ENCODE measurements at places on chromosomes 7 and 10.
A peak's percentile ranks its signal among the peaks of the same experiment; 100 is the strongest.

GRCh38 chr10:4316161-4316810, 509.7 kb upstream of the AKR1E2 start:
- no peak for DNase-seq

GRCh38 chr7:15862781-15863165, 176.3 kb upstream of the MEOX2 start:
- DNase-seq = no peak

DNA sequence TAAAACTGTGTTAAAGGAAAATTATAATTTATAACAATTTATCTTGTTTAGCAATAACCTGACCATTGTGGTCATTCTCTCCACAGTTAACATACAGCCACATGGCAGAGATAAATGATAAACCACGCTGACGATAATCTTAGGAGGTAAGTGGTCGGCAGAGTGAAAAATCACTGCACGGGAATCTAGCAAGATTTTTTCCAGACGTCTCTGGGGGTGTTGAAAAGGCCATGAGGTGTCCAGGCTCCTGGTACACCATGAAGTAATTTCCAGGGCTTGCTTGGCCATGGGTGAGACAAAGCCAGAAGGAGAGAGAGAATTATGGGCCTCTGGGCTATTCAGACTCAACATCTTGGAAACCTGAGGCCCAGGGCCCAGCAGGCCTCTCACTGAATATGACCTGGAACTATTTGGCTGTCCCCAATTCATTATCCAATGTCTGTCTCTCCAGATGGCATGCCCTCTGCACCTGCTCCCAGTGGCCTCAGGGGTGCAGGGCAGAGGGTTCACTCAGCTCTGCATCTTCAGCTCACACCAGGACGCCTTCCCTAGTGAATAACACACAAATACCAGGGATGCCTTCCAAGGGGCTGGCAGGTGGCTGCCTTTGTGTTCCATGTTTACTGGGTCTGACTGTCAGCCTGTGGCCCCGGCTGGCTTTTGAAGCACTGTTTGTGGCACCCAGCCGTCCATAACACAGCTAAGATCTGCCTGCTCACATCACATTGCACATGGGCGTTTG, 590.4 kb upstream of the PFKP start:
- DNase-seq = peak; percentile 75

- DNase-seq = no peak
Observed at GRCh38 chr10:100889546-100889945, 23.2 kb upstream of the SLF2 start.

Measured in WTC11 (cell line).